GOT3 (cell line): ENCODE measurements at places on chromosomes 5 and 9.

DNA sequence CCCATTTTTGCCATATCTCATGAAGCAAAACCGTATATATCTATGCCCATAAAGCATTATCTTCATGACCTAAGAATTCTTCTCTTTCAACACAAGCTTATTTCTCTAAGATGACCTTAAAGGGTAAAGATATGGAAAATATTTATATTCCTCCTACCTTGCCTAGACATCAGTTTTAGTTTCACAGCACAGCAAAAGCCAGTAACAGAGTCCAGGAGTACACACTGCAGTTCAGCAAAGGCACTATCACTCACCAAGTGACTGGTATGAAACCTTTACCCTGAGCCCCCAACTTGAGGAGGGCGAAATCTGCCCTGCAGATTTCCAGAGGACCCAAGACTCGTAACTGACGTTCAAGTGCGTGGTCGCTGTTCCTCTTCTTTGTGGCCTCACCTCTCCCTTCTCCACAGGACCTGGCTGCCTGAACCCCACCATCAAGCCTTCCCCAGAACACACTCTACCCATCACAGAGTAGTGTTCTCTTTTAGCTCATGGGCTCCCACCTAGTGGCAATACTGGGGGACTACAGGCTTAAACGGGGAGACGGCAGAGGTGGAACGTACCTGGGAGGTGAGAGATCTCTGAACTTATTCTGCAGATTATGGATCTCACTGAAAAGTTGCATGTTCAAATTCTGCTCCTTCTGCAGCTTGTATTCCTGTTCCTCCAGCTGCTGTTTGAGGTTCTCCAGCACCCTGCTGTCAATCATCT lies 141.0 kb downstream of the CDK5RAP2 start:
- DNase-seq, result no peak

GRCh38 chr9:2722715-2723114 lies 5.4 kb downstream of the KCNV2 start:
- no peak for DNase-seq

- DNase-seq, result no peak
Measured at GRCh38 chr5:158373608-158374395, 514.9 kb upstream of the CLINT1 start.

DNA sequence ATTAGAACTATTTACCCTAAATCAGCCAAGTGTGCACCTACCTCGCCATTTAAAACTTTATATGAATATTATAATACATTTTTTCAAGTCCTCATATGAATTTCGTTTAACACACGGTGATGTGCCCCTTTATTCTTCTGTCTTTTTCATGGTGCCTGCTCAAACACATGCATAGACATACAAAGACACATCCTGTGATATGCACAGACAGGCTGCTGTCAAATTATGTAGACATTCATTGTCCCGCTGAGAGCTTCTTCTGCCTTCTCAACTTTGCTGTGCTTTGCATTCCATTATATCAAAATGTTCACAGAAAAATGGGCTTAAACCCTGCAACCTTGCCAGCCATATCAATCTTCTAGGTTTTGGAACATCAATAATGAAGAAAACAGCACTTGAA lies 193.8 kb downstream of the NTRK2 start:
- DNase-seq, result no peak

DNA sequence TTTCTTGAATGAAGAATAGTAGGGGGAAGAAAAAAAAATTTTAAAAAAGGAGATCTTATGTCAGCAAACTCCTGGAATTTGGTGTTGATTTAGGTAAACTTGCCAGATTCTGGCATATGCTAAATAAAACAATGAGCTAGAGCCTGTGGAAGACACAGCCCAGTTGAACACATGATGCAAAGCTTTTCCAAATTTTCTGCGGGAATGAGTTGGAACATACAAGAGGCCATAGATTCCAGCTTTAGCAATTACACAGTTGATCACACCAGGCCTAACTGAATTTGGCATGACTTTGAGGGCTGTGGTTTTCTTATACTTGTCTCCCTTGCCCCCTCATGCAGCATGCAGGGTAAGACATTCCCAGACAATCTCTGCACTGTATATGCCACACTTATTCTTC lies 297.0 kb downstream of the SH3GL2 start:
- no peak for DNase-seq
